ENCODE measurements at places on chromosomes 5 and 9.

- DNase-seq = no peak
Measured at GRCh38 chr5:96066386-96066719, 104.7 kb upstream of the ELL2 start.

DNA sequence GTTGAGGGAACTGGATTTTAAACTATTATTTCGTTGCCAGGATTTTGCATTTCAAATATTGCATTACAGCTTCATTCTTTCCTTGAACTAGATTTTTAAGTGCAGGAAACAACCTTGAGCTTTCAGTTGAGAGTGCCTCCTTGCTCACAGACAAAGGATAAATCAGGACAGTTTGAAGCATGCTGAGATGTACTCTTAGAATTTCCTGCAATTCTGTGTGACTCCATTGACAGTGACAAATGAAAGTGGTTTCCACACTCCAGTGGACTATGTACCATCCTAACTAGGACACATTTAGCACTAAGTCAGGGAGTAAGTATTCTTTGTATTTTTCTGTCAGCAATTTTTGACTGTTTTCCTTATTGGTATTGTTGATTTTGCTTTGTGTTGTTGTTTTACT is 100.0 kb upstream of the PLCXD3 start:
- no peak for DNase-seq

- no peak for DNase-seq
Measured at GRCh38 chr9:16563446-16563845, 307.0 kb downstream of the BNC2 start.

- peak; percentile 49 for DNase-seq
Measured at GRCh38 chr5:32232441-32233219, 58.5 kb upstream of the GOLPH3 start.

- DNase-seq = no peak
Measured at GRCh38 chr5:179188636-179189035, 128.5 kb downstream of the ZNF354C start.

- no peak for DNase-seq
Measured at GRCh38 chr5:67257077-67257476, 60.5 kb upstream of the CD180 start.

- DNase-seq = no peak
Measured at GRCh38 chr9:106927916-106928315, 65.0 kb downstream of the ZNF462 start.

DNA sequence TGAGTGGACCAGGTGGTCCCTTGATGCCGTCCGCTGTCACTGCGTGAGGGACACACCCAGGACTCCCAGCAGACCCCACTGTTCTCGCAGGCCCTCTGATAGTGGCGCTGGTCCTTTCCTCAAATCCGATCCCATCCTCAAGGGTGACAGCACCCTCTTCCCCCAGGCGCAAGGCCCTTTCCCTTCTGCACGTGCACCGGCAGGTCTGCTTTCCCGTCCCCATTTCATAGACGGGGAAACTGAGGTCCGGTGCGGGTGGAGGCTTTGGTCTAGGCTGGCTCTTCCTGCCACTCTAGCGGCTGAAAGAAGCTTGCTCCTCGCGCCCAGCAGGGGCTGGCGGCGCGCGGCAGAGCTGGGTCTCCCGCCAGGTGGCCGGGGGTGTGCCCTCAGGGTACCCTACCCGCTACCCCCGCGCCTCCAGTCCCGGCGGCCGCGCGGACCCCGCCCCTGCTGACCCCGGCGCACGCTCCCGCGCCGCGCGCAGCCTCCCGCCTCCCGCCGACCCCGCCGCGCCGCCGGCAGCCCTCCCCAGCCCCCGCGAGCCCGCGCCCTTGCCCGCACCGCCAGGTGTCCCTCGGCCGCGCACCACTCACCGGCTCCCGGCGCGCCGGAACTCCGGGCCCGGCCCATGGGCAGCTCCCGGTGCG is 453 bp downstream of the RASGEF1C start:
- no peak for DNase-seq

- DNase-seq = no peak
Measured at GRCh38 chr5:172194985-172195774, 1.2 kb downstream of the EFCAB9 start.

GRCh38 chr5:84017523-84018172 is 297.0 kb upstream of the HAPLN1 start:
- no peak for DNase-seq

GRCh38 chr9:112142420-112142819 is 32.7 kb downstream of the SUSD1 start:
- no peak for DNase-seq

GRCh38 chr5:88235346-88235745 is 33.3 kb downstream of the TMEM161B start:
- no peak for DNase-seq

DNA sequence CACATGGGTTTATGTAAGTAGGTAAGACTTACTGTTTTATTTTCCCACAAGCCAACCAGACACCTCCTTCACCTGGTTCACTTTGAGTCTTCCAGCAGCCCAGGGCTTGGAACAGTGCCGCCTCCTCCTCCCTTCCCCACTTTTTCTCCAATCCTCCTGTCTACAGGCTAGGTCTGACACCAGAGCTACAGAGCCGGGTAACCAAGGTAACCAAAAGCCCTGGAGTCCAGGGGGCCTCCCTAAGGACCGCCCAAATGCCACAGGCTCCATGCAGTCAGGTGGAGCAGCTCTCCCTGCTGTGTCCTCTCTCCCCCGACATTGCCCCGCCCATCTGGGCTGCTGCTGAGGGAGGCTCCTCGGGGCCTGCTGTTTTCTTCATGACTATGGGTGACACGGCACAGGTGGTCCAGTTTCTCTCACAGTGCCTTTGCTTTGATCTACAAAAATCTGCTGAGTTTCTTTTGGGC is 138.0 kb upstream of the EFNA5 start:
- no peak for DNase-seq

- no peak for DNase-seq
Measured at GRCh38 chr9:114033397-114034103, 44.5 kb downstream of the AMBP start.

DNA sequence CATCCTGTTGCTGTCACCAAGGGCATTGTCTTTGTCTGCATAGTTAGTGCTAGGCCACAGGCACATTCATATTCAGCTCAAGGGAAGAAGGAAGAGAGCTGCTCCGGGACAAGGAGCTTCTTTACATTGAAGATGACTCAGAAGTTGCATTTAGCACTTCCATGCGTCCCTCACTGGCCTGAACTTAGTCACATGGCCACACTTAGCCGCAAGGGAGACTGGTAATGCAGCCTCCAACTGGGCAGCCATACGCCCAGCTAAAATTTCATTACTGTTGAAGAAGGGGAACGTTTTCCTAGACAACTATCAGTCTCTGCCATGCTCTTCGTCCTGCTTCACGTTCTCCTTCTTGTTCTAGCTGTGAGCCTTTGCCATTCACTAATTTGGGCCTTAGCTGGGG is 20.0 kb downstream of the ACTL7B start:
- no peak for DNase-seq

DNA sequence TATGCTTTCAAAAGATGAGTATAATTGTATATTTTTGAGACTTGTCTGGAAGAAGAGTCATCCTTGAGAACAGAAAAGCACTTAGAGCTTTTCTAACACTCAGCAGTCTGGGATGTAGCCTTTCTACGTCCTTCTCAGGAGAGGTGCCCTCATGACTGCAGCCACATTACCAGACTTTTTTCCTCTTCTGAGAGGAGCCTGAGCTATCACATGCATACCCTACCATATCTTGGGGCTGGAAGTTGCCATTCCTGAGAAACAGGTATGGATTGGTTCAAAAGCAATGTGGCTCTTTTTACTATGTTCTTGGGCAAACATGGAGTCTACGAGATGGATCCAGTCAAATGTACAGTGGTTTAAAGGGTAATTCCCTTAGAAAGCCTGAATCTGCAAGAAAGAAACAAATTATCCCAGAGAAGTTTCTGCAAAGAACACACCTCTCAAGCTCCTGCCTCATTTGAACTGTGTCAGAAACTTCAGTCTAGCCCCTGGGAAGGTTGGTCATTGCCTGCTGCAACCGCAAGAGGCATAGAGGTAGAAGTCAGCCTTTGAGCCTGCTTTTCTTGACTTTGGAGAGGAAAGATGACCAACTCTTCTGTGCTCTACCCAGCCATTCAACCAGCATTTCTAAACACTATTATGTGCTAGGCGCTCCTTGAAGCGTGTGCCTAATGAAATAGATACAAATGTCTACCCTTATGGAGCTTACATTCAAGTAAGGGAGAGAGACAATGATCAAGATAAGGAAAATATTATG is 401.9 kb upstream of the ACTBL2 start:
- no peak for DNase-seq

- no peak for DNase-seq
Measured at GRCh38 chr5:318341-318897, 3.1 kb upstream of the AHRR start.

- no peak for DNase-seq
Measured at GRCh38 chr9:130530938-130531337, 48.4 kb upstream of the FUBP3 start.

DNA sequence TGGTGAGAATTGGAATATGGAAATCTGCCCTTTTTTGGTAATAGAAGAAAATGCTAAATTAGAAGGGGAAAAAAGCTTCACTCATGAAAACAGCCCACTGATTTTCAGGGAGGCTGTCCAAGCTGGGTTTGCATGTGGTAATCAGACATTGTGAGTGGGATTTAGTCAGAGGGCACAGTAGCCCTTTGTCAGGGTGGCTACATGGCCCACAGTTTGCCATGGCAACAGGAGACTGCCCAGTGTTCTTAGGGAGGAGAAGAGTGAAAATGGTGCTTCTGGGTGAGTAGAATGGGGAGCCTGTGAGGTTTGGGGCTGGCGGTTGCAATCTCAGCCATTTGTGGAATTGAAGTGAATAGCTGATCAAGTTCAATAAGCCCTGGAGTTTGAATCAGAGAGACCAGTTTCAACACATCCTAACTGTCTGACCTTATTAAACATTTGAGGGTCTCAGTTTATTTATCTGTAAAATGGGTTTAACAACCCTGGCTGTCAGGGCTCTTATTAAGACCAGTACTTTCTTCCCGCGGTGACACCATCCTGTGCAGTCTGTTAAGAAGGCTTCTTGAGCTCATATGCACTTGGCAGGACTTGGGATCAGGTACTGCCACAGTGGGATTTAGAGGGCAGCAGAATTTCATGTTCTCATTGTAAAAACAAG is 107.6 kb upstream of the TNC start:
- DNase-seq = no peak

GRCh38 chr5:60469286-60469685 is 230.7 kb downstream of the DEPDC1B start:
- DNase-seq = no peak

DNA sequence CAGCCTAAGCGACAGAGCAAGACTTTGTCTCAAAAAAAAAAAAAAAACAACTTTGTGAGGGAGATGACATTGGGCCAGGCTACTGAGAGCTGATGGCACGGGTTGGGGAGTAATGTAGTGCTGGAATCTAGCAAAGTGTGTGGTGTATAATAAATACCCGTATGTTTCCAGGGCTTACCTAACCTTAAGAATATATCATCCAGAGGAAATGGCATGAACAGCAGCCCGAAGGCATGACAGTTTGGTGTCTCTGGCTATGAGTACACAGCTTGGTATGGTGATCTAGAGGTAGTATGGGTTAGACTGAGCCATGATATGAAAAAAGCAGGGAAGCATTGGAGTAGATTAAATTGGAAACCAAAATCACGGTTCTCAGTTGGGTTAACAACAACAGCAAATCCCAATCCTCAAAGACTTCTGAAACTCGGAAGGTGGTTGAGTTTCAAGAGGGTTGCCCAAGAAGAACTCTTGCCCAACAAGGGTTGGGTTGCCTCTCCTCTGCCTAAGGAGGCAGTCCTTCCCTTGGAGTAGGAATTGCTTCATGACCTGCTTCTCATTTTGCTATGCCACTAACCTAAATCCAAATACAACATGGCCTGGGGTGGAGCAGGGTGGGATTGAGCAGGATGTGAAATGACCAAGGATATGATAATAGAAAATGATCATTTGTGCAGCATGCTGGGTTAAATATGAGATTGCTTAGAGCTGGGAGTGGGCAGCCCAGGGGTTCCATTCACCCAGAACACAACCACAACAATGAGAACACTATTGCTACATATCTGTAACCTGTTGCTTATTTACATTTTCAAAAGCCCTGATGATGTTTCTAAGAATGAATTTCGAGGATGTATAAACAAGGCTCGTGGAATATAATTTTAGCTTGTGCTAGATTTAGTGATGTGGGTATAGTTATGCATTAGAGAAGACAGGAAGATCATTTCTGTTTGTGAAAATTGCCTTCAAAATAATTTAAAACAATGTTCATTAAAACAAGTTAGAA is 64.6 kb upstream of the ZFR start:
- no peak for DNase-seq

DNA sequence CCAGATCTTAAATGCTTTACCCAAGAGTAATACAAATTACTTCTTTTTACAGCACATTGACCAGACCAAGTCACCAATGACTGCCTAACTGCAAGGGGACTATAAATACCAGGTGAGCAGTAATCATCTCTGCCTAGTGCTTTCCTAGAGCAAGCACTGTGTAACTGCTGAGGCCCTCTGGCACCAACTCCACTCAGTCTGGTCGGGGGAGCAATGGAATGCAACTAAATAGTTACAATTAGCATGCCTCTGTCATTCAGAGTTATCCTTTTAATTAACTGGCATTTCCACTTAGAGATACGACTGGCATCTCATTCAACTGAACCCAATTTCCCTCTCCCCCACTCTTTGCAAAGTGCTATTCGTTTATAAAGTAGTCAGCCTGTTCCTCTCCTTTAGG is 1309.1 kb upstream of the DMAC1 start:
- no peak for DNase-seq

DNA sequence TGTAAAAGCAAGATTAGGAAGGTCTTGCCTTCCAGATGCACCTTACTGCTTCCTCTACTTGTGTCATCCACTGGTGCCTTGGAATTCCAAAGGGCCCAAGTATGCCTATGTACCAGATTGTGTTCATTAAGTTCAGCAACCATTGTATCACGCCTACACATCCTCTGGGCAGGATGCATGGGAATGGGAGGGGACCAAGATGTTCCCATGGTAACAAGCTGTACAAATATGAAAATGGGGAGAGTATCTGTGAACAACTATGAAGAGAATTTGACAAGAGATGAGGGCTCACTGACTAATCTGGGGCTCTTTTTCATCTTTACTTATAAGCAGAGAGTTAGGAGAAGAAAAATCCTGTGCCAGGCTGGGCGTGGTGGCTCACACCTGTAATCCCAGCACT is 137.8 kb upstream of the MAP1B start:
- DNase-seq = no peak

GRCh38 chr5:119016125-119016774 is 27.9 kb upstream of the DTWD2 start:
- no peak for DNase-seq

DNA sequence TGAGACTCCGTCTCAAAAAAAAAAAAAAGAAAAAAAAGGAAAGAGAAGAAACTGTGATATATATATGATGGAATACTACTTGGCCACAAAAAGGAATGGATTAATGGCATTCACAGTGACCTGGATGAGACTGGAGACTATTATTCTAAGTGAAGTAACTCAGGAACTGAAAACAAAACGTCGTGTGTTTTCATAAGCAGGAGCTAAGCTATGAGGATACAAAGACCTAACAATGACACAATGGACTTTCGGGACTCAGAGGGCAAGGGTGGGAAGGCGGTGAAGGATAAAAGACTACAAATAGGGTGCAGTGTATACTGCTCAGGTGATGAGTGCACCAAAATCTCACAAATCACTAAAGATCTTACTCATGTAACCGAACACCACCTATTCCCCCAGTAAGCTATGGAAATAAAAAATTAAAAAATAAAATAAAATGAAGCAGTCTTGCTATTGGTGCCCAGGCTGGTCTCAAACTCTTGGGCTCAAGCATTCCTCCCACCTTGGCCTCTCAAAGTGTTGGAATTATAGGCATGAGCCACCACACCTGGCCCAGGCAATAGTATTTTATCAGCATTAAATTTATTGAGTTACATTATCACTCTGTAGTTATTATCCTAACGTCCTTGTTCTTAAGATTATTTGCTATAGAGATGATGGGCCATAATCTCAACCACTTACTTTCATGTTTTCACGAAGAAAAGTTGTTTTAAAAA is 71.5 kb upstream of the GPBP1 start:
- DNase-seq = no peak
